Muscle of leg (tissue), 16 donors: ENCODE measurements at places on chromosomes 13 and 19. TPM values are rescaled to one million over a fixed set of nuclear protein-coding genes. Genes with fewer than 3 reads are reported as not detected.

DNA sequence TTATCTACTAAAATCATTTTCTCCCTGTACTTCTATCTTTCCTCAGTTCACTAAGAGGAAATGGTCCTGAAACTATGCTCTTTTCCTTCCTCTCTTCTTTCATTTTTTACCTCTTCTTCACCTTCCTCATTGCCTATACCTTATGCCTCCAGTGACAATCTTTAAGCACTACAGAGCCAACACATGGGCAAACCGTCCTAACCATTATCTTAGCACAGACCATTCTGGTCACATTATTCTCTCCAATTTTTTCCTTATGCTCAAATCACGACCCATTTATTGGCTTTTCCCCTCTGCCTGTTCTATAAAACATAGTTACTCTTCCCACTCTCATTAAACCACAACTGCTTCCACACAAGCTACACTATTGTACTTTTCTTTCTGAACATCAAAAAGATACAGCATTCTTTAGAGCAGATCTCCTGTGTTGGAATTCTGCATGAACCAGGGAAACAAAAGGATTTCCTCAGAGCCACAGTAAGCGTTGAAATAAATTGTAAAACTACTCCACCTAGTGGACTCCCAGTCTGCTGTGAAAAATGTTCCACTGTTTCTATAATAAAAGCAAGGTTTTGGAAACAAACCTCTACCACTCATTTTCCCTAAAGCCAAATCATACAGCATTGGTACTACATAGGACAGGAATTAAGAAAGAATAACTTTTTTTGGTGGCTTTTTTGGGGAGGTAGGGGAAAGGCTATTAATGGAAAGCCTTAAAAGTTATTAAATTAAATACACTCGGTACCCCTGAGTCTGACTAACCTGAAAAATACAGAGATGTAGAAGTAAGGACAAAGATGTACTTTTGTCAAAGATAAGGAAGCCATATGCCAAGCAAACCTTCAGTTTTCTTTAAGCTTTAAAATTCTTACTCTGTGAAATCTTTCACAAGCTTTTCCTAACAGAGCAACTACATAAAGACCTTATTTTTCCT, 19.5 kb downstream of the NUFIP1 start:
- peak; percentile 82 for DNase-seq

- no peak for DNase-seq
Measured at GRCh38 chr19:41896581-41896942, 13.6 kb downstream of the ARHGEF1 start.

DNA sequence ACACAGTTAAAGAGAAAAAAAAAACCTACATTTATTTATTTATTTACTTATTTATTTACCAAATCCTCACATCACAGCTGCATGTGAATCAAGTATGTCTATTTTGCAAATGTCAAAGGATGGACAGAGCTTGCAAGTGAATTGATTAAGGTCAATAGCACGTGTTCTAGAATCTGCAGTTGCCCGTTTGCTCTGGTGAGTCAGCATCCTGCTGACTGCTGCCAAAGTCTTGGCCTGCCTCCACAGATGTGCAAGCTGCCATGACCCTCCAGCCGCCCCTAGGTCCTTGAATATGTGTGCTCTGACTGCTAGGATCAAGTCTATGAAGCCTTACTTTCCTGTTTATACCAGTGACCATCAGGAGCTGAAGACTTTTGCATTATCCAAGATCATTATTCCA, 320.6 kb downstream of the GPC5 start:
- no peak for DNase-seq

DNA sequence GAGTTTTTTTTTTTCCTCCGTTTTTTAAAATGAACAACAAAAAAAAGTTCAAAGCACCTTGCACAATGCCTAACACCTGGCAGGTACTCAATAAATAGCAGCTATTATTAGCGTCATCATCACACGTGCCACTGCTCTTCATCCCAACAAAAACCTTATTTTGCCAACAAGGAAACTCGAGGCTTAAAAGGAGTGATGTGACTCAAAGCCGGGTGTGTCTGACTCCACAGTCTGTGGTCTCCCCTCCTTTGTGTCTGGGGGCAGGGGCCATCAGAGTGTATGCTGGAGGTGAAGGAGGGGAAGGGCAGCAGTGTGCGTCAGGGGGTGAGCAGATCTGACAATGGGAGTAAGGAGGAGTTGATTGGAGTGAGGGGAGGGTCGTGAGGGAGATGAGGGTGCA, 34.1 kb upstream of the POU2F2 start:
- no peak for DNase-seq

- no peak for DNase-seq
Measured at GRCh38 chr13:99265162-99265800, 7.1 kb upstream of the GPR18 start.

DNA sequence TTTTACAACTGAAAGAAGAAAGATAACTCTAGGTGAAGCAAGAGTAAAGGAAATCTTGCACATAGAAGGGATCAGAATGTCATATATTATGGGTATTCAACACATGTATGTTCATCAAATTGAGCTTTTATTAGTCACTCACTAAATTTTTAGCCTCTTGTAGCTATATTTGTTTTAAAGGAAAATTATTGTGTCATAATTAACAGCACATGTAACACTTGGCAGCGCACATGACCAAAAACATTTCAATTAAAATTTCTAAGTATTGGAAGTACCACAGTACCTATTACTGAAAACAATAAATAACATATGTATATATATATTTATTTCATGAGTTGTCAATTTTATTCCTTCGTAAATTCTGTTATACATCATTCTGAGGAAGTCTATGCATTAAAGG, 2800.4 kb downstream of the PCDH9 start:
- DNase-seq, result no peak

- DNase-seq, result no peak
Measured at GRCh38 chr13:73355134-73355533, 296.3 kb downstream of the KLF5 start.

DNA sequence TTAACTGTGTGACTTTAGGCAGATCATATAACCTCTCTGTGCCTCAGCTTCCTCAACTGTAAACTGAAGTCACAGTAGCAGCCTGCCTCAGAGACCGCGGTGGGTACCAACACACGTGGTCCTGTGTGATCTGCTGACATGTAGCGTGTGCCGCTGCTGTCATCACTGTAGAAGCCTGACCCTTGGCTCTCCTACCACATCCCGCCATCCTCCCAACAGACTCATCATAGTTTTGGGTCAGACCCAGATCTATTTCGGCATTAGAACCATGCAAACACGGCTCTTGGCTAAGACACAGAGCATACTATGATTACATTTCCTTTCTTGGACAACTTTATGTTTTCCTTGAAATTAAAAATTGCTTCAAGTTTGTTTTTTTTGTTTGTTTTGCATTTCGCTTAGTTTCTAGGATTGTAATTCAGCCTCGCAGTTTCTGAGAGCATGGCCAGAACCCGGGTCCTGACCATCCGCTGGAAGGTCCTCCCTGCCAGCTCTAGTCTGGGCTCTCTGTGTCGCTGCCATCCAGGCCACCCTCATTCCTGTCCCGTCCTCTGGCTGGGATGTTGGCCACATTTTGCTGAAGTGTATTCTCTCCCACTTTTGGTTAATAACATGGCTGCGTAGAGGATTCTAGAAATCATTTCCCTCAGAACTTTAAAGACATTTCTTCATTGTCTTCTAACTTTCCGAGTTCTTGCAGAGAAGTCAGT, 53.0 kb downstream of the GGACT start:
- DNase-seq, result peak; percentile 53

DNA sequence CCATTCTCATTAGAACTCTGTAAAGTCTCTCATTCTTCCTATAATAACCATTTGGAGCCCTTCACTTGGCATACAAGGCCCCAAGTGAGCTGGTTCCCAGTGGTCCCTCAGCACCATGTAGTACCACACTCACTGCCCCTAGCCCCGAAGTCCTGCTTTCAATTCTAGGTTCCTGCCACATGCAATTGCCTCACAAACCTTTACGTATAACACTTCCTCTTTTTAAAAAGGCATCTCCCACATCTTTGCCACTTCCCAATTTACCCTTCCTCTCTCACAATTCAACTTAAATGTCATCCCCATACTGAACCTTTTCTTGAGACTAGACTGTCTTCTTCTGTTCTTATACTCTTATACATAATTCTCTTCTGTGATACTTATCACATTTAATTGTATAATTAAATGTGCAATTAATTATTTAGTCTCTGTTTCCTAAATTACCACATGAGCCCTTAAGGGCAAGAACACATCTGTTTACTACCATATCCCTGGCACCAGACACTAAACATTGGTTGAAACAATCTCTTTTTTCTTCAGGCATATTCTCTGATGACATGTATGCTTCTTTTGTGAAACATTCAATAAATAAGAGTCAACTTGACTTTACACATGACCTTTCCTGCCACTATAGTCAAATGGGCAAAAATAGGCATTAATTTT, 304.0 kb downstream of the SPRY2 start:
- DNase-seq, result peak; percentile 54

GRCh38 chr19:18894254-18895037, 1.5 kb downstream of the CERS1 start:
- DNase-seq, result peak; percentile 92

DNA sequence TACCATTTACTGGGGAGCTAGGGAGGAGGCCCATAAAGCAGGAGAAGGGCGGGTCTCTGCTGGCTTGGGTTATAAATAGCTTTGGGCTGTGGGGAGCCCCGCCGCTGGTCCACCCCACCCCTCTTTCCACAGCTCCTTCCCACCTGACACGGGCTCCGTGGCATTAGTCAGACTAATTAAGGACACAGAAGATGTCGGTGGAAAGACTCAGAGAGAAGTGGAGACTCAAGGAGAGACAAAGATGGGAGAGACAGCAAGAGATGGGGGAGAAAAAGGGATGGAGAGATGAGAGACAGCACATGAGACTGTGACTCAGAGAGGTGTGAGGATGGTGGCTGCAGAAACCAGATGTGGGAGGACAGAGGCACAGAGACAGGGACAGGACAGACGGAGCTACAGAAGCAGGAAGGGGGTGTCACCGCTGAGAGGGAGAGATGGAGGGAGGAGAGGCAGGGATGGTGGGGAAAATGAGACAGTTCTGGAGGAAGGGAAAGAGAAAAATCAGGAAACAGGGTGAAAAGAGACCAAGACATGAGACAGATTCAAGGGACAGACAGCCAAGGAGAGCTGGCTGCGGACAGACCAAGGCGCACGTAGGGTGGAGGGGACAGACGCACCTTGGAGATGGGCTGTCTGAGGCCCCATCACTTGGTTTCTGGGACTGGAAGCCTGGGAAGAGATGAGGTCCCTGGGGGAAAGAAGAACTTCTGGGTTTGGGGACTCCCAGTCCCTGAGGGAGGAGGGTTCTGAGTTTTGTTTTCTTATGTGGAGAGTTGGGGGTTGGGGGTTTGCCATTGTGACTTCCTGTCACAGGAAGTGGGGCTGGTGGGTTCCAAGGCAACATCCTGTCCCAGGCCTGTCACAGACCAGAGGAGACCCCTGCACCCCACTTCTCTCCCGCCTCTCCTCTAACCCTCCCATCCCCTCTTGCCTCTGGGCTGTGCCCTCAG, 4.1 kb downstream of the ARHGEF1 start:
- DNase-seq, result no peak

DNA sequence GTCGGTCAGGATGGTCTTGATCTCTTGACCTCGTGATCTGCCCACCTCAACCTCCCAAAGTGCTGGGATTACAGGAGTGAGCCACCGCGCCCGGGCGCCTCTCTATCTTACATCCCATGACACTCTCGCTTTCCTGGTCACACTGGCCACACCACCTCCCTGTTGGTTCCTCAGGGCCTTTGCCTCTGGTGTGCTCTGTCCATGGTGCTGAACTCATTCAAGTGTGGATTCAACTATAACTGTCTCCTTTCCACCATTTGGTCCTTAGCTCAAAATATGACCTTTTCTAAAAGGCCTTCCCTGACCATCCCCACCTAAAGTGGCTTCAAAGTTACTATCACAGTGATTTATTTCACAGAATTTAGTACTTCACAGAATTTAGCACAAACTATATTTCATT, 3.7 kb upstream of the SMIM17 start:
- DNase-seq, result peak; percentile 25

Gene EPSTI1
- 2.7 TPM for total RNA-seq

Gene ERICH6B
- not detected for total RNA-seq

Gene SOX1
- total RNA-seq, result 0.04 TPM

Gene CNN2
- 31.3 TPM for total RNA-seq

Gene KLF1
- 0.31 TPM for total RNA-seq

Gene DACH1
- total RNA-seq, result 4.3 TPM

Gene GRIN2D
- 0.58 TPM for total RNA-seq

Gene VN1R2
- 0.04 TPM for total RNA-seq

Gene LRRC4B
- total RNA-seq, result 5.7 TPM
